ENCODE measurements at places on chromosomes 5 and 9.

DNA sequence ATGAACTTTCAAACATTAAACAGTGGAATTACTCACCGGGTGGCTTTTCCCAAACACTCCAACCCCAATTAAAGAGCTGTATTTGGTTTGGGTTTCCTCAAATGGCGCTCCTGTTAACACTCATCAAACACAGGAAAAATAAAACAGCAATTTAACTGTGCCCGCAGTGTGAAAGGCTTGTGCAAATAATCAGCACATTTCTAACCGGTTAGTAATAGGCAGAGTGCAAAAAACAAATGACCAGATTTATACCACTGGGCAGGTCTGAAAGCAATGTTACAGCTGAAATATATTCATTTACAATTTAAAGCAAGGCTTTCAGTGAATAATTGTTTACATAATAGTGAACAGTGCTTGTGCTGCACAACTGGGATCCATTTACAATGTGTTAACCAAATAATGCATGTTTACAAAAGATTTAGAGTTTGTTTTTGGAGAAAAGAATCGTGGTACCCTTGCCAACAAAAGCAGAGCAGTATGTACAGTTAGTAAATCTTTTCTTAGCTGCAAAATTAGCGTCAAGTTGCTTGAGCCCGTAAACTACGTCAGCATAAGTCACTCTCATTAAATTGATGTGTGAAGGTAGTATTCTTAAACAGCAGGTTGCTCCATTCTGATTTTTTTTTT lies 662.9 kb upstream of the ZNF608 start:
- DNase-seq, result no peak

DNA sequence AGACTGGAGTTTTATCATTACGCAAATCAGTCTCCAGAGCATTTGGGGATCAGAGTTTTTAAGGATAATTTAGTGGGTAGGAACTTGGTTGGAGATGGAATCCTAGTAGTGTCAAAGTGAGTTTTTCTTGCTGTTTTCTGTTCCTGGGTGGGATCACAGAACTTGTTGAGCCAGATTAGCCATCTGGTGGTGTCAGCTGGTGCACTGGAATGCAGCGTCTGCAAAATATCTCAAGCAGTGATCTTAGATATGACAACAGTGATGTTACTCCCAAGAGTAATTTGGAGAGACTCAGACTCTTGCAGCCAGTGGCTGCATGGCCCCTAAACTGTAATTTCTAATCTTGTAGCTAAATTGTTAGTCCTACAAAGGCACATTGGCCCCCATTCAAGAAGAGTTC lies 1257.8 kb downstream of the MAT2B start:
- DNase-seq, result no peak

DNA sequence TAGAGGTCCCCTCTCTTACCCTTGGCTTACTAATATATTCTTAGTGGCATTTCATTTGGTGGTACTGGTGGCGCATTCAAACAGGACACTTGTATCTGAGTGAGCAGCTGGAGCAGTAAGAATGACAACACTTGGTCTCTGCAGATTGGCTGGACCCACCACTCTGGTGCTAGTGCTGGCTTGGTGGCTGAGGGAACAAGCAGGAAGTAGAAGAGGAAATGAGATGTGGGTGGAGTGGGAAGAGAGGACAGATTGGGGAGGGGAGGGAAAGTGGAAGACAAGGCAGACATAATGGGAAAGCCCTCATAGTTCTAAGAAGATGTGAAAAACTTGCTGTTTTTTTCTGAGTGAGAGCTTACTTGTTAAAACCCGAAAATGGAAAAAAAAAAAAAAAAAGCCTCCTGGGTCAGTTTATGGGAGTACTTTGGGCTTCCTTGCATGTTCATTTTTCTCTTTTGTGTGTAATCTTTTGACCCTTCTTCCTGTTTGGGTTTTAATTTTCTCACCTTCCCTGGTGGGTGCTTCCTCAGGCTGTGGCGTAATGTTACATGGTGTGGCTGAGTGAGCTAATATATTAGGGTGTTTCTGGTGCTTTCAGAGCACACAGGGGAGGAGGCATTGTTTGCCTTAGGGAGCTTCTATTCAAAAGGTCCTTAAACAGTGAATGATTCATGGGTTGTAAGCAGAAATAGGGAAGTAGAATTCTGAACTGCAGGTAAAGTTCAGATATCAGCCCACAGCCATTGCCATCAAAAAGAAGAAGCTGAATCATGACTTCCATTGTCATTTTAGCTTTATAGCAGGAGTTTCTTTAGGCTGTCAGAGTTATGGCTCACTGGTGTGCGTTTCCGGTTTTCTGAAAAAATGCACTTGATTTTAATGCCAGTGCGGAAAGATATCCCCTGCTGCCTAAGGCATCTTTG lies 52.3 kb downstream of the TLE4 start:
- peak; percentile 97 for DNase-seq

DNA sequence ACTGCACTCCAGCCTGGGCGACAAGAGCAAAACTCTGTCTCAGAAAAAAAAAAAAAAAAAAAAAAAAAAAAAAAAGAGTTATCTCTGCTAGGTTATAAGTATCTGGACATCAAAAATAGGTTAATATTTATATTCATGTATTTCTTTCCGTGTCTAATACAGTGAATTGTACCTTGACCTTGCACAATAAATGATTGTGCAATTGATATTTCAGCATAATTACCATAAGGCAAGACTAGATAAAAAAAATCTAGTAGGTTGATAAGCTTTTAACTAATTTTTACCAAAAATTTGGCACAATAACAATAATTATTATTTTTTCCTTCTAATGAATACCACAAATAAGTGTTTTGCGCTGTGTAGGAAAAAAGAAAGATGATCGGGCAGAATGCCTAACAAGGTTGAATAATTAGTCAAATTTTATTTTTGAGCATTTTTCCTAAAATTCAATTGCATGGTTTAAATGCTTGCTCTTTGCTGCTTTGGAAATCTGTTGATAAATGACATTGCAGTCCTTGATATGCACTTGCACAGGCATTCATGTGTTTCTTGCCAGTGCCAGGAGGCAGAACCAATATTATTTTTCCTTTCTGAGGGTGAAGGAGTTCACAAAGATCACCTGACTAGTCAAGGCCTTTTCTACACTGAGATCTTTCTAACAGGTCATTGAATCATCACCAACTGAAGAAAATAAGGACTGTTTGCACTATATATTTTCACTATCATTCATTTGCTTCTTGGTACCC lies 127.5 kb downstream of the ARRDC3 start:
- DNase-seq, result no peak

- no peak for DNase-seq
These were observed 8.2 kb upstream of the RALGDS start for GRCh38 chr9:133129001-133129795.

DNA sequence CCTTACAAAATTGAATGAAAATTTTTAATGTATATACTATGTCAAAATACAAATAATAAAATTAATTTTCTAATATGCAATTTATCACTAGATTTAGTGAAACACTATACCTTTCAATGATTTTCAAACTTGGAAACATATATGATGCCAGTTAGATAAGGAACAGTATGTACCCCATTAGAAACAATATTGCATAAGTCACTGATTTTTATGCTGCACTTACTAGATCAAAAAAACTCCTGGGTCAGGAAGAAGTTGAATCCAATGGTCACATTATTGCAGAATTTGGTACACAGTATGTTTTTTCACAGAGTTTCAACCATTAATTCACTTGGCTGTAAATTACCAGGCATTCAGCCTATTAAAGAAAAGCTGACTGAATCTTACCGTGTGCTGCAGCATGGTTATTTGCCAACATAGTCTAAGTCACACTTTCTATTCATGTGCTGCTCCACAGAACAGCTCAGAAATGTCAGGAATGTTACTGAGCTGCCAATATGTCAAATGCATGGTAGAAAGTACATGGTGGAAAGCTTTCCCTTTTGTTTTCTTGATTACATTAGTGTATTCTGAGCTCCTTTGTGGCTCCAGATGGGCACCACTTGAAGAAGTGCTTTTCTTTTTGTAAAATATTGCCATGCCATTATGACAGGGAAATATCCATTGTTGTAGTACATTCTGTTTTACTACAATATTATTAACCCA lies 9.9 kb upstream of the PRR16 start:
- no peak for DNase-seq

- DNase-seq, result no peak
These were observed 4.2 kb downstream of the SEMA4D start for GRCh38 chr9:89493671-89494070.

GRCh38 chr9:38172586-38172985 lies 103.6 kb upstream of the SHB start:
- no peak for DNase-seq

DNA sequence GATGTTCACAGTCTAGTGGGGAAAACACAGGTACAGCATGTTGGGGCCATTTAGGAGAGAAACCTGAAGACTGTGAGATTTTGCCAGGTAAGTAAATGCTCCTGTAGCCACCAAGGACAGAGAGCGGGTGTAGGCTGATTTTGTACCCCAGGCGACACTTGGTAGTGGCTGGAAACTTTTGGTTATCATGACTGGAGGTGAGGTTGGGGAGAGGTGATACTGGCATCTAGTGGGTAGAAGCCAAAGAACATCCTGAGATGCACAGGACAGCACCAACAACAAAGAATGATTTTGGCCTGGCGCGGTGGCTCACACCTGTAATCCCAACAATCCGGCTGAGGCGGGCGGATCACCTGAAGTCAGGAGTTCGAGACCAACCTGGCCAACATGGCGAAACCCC lies 38.8 kb upstream of the PWWP2A start:
- DNase-seq, result no peak

GRCh38 chr9:118985851-118986250 lies 383.4 kb downstream of the BRINP1 start:
- no peak for DNase-seq

DNA sequence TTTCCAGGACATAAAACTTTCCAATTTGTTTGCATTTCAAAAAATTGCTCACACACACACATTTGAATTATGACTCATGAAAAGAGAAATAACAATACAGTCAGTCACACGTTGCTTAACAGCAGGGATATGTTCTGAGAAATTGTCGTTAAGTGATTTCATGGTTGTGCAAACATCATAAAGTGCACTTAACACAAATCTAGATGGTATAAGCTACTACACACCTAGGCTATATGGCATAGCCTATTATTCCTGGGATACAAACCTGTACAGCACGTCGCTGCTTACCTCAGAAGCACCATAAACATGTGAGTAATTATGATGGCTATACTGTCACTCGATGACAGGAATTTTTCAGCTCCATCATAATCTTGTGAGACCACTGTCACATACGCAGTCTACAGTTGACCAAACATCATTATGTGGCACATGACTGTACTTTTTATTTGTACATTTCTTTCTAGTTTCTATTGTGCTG lies 378.2 kb downstream of the ACTL7B start:
- DNase-seq, result no peak

DNA sequence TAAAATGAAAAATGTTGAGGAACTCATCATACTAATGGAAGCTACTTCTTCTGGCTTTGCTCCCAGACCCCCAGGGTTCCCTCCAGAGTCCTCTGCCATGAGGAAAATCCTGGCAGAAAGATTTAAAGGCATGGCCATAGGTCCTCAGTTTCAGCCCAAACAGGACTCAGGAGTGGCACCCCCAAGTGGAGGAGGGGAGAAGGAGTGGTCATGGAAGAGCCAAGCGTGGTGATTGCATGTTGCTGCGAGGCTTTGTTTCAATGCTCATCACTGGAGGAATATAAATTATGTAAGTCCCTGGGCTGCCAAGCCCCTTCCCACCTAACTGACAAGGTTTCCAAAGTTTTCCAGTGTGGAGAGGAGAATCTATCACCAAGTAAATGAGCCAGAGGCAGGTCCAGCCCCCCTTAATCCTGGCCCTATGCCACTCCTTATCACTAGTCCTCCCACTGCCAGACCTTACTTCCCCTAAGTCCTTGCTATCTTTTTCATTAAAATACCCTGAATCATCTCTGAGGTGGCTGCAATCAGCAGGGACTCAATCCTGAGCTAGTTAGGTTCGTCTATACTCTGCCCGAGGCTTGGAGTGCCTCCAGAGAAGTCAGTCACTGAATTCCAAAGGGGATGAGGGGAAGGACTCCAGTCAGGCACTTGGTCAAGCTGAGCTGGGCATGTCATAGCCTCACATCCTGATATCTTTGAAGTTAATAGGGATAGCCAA lies 70.7 kb upstream of the TAF1L start:
- DNase-seq, result no peak

DNA sequence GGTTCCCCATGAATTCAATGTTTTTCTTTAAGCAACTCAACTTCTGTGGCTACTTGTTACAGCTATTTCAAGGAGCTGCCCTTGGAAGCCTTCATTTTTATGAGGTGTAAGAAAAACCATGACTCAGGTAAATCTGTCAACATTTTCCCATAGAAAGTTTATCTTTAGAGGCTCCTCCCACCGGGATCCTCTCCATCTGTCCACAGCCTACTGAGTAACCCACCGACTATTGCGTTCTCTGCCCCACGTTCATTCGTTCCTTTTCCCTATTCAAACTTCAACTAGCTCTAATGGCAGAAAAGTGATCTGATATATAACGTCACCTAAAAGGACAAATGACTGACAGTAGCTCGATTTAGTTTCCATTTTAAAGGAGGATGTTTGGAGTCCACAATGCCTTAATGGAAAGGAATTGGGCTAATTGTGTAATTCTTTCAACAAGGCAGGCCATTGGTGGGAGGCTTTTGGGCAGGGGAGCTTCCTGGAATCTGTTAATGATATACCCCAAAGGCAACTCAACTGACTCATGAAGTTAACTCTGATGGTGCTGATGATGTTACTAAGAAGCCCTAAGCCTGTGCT lies 29.3 kb upstream of the NR3C1 start:
- DNase-seq, result no peak

DNA sequence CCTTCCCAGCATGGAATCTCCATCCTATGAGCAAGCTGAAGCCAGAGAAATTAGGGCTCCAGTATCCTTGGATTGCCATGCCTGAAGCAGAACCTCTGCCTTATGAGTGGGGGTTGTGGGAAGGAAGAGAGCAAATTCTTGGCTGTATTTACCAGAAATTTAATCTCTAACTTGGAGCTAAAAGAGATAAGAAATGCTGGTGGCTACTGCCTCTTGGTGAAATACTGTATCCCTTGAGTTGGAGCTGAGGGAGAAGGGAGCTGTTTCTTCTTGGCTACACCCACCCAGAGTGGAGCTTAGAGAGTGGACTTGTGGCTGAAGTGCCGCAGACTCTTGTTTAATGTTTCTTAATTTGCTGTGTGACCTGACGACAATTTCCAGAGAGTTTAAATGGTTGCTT lies 447.3 kb downstream of the ARHGEF28 start:
- DNase-seq, result no peak

GRCh38 chr9:127214421-127215267 lies 49.9 kb upstream of the GARNL3 start:
- no peak for DNase-seq

DNA sequence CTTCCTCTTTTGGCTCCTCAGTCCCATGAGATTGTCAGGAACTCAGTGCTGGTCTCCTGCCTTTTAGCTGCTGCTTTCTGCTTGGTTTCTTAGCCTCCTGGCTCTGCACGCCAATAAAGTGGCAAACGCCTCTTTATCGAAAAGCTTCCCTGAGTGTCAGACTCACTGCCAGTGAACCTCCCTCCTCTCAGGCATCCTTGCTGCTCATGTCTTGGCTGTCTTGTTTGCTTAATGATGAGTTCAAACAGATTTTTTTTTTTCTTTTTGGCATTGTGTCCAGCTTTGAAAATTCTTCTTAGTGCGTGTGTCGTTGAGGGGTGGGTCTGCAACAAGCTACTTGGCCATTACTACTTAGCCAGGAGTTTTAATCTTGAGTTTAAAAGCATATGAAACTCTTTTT lies 14.9 kb downstream of the RASGRF2 start:
- DNase-seq, result no peak

GRCh38 chr5:77167063-77167462 lies 43.4 kb upstream of the PDE8B start:
- no peak for DNase-seq

- DNase-seq, result no peak
These were observed 22.4 kb upstream of the CORO2A start for GRCh38 chr9:98214811-98215210.
